ENCODE measurements at places on chromosomes 7 and 10.
A peak's percentile ranks its signal among the peaks of the same experiment; 100 is the strongest.

DNA sequence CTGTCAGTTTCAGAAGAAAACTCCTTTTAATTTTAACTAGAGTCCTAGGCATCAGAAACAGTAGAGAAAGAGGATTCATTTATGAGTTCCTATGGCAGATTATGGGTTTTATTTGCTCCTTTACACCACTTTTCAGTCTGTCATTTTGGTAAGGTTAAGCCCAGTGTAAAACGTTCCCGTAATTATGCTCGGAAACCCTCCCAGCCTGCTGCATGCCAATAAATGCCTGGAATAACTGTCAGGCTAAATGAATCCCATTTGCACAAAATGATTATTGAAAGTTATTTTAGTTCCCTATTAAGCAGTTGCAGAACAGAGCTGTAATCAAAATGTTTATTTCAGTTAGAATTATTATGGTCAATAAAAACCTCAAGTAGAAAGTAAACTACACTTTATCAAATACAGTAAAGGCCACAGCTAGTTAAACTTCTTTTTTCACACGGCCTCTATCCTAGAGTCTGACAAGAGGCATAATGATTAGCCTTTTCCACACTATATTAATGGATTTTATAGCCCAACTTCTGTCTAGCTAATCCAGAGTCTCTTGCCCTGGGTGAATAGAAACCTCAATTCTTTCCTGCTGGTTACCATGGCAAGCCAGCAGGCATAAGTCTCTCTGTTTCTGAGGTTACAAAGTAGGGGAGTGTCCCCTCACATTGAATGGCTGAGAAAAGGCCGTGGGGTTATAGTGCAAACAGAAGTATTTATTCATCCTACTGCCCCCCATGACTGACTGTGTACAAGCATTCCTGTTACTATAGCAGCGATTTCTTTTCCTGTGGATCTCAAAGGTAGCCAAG is 80.8 kb upstream of the NPVF start:
- DNase-seq = no peak

DNA sequence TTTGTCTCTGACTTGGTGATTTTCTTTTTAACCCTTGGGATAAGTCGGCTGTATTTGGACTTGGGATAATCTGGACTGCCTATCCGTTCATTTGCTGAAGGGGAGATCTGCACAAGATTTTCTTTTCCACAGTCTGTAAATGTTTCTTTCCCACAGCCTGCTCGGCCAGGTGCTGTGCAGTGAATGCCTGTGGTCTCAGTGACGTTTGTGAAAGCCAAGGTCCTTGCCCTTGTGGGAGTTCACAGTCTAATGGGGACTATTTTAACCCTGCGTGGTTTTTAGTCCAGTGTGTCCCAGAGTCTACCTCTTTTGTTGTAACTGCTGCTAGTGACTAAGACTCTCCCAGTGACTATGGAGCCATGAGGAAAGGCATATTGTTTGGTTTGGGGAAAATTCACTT is 8.9 kb downstream of the PNLIP start:
- DNase-seq = no peak

DNA sequence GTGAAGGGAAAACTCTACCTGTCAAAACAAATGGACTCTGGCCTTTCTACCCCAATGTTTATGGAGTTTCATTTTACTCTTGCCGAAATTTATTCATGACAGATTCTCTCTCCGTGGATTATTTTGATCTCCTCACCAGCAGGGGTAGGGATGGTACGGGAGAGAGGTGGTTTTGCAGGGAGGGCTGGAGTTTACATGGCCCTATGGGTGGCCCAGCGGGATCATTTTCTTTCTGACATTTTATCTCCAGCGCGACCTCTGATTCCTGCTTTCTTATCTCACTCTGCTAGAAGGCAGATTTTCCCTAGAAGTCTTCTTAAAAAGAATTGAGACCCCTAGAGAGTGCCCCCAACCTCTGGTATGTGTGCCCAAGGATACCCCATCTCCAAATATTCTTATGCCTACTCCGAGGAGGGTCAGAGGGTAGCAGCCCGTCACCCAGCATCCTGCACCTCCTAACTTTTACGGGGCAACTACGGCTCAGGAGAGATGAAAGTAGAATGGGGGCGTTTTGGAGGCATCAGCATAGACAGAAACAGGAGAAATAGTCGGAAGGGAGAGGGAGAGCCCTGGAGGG is 10.1 kb upstream of the GATA3 start:
- DNase-seq = no peak

DNA sequence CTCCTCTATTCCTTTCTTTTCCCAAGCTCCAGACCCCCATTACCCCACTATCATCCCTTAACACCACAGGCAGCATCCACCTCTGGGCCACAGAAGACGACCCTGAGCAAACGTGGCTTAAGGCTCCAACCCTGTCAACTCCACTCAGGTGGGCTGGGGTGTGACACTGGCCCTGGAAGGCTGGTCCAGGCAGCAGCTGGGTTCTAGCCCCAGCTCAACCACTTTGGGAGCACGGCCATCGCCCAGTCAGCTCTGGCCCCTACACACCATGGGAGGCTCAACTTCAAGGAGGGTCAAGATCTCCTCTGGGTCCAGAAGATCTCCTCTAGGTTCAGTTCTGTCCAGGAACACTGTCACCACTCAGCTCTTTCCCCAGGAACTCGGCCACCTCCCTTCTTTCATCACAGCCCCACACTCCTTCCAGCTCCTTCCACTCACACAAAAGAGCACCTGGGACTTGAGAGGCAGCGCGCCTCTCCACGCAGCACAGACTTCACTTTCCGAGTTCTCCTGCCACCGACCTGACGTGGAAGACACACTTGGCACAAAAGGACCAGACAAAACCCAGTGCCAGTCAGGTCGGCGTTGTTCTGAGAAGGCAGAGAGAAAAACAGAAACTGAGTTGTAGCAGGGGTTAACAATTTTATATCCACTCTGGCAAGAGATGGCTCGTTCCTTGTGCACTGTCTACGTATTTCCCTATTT is 84.1 kb downstream of the CTBP2 start:
- DNase-seq = no peak

- DNase-seq = peak; percentile 81
Observed at GRCh38 chr10:77111611-77112550, 525.7 kb downstream of the KCNMA1 start.

DNA sequence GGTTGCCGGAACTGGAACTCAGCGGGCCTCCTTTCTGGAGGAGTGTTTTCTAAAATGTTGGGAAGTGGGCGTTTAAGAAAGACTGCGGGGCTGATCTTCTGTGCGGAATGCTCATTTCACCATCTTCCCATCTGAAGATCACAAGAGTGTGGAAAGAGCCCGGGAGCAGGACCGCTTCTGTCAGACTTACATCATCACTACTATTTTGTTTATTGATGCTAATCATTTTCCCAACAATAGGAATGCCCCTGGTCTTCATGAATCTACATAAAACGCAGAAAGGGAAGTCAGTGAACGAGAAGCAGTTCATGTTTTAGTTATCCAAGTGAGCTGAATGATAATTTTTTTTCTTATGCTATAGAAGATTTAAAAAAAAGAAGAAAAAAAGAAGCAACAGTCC is 447.8 kb upstream of the MKI67 start:
- no peak for DNase-seq

GRCh38 chr10:132146271-132146671 is 40.5 kb upstream of the DPYSL4 start:
- DNase-seq = no peak

DNA sequence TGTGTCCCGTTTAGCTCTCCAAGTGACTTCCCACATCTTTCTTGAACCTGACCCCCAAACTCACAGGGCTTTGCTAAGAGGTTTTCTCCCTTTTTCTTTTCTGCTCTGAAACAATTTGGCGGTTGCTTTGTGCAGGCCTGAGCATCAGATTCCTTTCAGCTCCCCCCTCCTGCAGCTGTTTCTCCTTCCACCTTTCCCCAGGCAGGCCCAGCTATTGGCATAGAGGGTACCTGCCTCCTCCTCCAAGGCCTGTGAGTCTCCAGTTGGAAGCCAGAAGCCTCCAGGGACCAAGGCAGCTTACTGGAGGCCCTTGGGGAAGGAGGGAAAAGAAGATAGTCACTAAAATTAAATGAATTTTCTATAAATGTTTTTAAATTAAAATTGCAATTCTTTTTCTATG is 7.7 kb downstream of the VAX1 start:
- DNase-seq = no peak

GRCh38 chr10:109964318-109964717 is 41.0 kb upstream of the XPNPEP1 start:
- DNase-seq = no peak

DNA sequence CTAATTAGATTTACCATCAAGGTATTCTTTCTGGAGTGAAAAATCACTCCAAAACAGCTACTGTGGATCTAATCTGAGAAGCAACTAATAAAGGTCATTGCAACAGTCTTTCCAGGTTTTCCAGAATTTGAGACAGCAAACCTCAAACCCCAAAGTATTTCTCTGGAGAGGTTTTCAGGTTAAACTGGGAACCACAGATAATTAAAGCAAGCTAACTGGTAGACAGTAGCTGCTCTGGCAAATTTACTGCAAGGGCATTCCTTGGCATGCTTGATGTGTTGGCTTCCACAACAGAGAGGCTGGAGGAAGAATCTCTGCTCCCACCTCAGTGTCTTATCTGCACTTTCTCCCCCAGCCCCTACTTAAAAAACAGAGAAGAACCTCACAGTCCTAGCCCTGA is 140.0 kb upstream of the NRBF2 start:
- DNase-seq = peak; percentile 48

GRCh38 chr7:50145801-50146338 is 52.8 kb upstream of the ZPBP start:
- DNase-seq = no peak

DNA sequence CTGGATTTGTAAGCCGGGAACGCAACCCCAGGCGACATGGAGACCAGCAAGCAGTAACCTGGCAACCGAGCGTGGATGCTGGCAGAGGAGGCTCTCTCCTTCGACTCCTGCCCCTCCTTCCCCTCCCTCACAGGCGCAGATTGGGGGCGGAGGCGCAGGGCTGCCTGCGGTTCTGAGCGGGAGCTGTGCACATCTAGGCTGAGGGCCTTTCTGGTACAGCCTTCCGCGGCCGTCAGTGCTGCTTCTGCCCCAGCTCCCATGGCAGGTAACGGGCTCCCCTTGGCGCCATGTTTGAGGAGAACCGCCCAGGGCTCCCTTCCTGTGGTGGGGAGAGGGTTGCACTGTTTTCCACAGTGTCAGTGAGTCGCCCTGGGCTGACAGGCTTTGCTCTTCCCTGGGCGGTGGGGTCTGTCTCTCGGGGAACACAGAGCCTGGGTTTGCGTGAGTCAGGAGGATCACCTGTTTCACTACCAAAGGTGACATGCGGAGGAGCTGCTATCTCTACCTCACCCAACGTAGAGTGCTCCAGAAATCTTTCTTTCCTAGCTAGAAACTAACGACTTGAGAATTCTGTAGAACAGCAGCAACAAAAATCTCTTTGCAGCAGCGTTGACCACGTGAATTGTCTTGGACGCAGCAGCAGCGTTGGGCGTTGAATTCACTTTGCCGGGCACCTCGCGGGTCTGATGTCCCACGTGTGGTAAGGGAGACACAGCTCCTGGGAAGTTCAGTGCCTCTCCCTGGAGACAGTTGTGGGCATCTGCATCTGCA is 154.8 kb upstream of the COBL start:
- DNase-seq = no peak

DNA sequence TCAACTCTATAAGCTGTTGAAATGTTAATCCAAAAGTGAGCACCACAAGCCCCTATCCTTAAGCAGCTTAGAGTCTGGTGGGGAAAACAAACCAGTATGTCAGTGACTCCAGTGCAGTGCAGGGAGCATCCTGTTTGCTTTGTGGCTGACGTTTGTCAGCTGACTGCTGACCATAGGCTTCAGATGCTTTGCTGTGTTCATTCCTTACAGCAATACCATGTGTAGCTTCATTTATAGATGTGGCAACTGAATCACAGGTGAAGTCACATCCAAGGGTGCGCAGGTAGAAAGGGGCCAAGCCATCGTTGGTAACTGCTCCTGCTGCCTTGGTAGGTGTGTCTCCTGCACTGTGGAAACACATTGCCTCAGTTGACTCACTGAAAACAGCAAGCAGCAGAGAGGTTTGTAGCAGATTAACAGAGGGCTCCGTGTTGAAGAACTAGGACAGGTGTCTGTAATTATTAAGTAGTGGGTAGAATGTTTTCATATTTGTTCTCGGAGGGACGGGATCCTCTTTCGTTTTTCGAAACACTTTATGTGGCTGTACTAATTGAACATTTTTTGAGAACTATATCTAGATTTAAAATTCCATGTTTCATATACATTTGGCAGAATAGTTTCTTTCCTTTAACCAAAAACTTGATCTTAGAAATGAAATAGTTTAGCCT is 2.0 kb downstream of the INSIG1 start:
- no peak for DNase-seq

- DNase-seq = no peak
Observed at GRCh38 chr7:7294911-7295310, 112.6 kb downstream of the C1GALT1 start.

GRCh38 chr7:30563326-30563942 is 31.2 kb upstream of the GARS1 start:
- DNase-seq = peak; percentile 67

GRCh38 chr10:70847659-70848360 is 32.1 kb downstream of the SGPL1 start:
- DNase-seq = no peak

GRCh38 chr10:114758331-114758730 is 63.2 kb upstream of the FHIP2A start:
- no peak for DNase-seq

- DNase-seq = no peak
Observed at GRCh38 chr10:113511419-113511818, 41.4 kb upstream of the HABP2 start.

- DNase-seq = no peak
Observed at GRCh38 chr10:11186374-11186773, 168.7 kb downstream of the CELF2 start.

- no peak for DNase-seq
Observed at GRCh38 chr7:121941830-121942229, 68.9 kb downstream of the PTPRZ1 start.

- DNase-seq = no peak
Observed at GRCh38 chr10:8096931-8097330, 42.4 kb downstream of the GATA3 start.

DNA sequence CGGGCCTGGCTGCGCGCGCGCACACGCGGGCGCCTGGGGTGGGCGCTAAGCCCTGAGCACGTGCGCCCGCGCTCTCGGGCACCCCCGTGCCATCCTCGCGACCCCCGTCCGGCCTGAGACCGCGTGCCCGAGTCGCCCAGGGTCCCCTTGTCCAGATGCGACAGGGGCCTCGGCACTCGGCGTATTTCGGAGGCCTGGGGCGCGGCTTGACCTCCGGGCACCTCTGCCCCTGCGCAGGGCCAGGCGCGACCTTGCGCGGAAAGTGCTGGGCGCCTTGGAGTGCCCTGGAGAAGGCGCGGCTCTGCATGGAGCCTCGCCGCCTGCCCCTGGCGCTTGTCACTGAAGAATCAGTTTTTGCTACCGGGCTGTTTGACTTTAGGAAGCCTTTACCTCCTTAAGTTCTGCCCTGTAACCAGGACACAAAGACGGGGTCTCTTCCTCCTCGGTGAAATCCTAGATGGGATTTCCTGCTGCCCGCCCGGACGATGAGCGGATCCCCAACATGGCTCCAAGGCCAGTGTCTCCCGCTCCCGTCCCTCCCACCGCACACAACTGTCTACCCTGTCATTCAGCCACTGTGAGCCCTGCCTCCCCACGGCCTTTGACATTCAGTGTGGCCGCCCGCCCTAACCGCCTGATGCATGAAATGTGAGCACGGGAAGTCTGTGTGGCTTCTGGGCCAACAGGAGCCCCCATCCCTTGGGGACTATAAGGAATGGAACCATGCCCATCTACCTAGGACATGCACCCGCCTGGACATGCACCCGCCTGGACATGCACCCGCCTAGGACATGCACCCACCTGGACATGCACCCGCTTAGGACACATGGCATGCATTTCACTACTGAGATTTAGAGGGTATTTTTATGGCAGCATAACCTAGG is 1.1 kb upstream of the STK32C start:
- DNase-seq = no peak
